ENCODE measurements at places on chromosomes 1 and 21.

DNA sequence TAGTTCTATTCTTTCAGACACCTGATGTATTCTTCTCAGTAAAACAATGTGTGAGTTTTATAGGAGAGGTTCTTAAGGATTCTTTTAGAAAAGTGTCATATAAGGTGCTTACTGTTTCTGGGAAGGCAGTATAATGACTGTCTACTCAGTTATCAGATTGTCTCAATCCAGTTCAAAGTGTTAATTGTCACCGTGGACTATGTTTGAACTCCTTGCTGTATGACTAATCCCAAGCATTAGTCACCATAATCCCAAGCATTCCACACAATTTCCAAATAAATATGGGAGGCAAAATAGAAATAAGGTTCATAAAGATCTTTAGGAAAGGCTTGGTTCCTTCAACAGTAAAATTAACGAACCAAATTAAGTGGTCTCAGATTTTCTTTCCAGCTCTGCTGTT, 342.1 kb upstream of the NR5A2 start:
- DNase-seq: no peak

DNA sequence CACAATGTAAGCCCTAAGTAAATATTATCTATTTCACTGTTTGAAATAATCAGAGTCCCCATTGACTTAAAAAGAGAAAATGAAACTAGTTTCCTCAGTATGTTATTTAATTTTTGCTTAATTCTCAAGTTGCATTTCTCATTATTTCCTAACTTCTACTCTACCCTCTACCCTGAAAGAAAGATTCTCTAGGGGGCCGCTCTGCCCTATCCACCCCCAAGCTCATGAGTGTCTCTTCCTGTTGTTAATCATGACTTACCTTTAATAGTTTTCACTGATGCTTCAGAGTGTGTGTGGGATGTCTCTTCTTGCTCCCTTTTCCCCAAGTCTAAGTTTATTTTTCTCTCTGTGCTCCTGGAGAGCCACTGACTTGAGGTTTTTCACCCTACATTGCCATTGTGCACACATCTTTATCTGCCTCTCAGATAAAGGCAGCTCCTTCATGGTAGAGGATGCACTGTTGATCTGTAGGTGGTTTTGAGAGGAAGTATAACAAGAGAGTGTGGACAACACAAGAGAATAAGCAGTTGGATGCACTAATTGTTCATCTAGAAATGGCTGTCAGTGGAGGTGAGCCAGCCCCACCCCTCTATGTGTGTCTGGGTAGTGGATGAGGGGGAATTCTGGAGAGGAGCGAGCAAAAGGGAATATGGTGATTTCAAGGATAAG, 261.7 kb downstream of the CHRM3 start:
- no peak for DNase-seq

- no peak for DNase-seq
These were observed 351.4 kb downstream of the HLX start for GRCh38 chr1:221230605-221231004.

GRCh38 chr1:151510020-151510405, 1.2 kb upstream of the CGN start:
- DNase-seq: no peak

GRCh38 chr1:119758584-119758983, 10.1 kb downstream of the HMGCS2 start:
- DNase-seq: no peak

DNA sequence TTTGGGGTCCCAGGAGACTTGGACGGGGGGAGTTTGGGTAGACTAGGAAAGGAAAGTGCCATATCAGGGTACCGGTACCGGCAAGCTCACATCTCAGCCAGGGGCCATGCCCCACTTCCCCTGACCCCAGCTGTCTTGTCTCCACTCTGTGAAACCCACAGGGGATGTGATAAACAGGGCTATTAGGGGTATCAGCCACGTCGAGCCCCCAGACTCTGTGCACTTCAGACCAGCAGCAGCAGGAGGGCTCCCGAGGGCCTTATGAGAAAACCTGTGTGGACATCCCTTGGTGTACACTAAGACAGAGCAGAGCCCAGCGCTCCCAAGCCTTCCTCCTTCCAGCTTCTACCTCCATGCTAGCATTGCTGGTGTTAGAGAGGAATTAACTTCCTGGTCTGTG, 46.3 kb downstream of the TNNT2 start:
- no peak for DNase-seq

DNA sequence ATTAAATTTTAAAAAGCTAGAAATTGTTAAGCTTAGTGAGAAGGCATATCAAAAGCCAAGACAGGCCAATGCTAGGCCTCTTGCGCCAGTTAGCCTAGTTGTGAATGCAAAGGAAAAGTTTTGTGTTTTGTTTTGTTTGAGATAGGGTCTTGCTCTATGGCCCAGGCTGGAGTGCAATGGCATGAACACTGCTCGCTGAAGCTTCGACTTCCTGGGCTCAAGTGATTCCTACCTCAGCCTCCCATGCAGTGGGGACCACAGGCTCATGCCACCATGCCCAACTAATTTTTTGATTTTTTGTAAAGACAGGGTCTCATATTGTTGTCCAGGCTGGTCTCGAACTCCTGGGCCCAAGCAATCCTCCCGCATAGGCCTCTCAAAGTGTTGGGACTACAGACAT, 40.3 kb downstream of the TRIM33 start:
- DNase-seq: no peak

Measured in right lung (tissue), 10 donors.